Retinal pigment epithelial cell (primary cell): ENCODE measurements at places on chromosomes 6 and 20.

GRCh38 chr6:11563793-11564192 is 26.2 kb downstream of the TMEM170B start:
- no peak for DNase-seq

- no peak for DNase-seq
These were observed 37.6 kb downstream of the NDUFAF5 start for GRCh38 chr20:13822459-13822858.

DNA sequence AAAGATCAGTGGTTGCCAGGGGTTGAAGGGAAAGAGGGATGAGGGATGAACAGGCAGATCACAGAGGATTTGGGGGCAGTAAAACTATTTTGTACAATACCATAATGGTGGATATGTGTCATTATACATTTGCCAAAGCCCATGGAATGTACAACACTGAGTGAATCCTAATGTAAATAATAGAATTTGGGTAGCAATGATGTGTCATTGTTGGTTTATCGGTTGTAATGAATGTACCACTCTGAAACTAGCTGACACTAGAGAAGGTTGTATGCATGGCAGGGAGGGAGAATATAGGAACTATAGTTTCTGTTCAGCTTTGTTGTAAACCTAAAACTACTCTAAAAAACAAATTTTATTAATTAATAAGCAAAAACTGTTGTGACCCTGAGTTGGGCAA is 17.8 kb upstream of the ASF1A start:
- DNase-seq = no peak

- no peak for DNase-seq
These were observed 11.6 kb downstream of the TNFAIP3 start for GRCh38 chr6:137878486-137879285.

- DNase-seq = no peak
These were observed 44.9 kb downstream of the TNFRSF21 start for GRCh38 chr6:47264775-47265184.
